ENCODE measurements at places on chromosomes 5 and 9.

DNA sequence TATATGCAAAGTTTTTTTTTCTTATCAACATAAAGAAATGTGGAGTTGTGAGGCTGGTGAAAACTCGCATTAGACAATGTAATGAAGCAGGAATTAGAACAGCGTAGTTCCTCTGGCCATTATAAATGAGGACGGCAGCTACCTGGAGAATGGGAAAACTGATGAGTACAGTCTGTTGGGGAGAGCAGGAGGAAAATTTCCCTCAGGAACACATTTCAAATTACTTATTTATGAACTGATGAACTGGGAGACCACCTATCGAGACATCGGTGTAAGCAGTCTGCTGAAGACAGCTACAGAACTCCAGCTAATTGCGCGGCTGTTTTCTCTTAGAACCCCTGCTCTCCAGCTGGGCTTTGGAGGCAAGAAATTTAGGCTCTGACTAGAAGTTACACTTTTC, 343.9 kb upstream of the CLINT1 start:
- DNase-seq: peak; percentile 58

- peak; percentile 70 for DNase-seq
Measured at GRCh38 chr9:14346231-14346791, 32.4 kb upstream of the NFIB start.

DNA sequence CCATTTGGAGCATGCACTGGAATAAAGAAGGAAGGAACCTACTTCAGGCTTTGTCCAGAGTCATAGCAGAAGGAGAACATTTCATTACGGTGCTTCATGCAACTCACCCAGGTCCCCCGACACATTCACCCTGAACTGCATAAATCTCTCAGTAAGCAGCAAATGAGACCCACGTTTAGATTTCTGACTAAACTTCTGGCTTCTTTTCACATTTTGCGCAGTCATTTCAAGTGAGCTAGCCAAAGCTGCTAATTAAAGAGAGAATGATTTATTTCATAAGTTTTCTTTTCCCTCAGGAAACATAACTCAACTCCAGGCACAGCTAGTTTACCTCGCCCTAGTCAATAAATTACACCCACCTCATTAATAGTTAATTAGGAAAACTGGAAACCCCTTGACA, 88.6 kb upstream of the GAS1 start:
- DNase-seq: no peak

- no peak for DNase-seq
Measured at GRCh38 chr5:158943569-158943968, 156.1 kb downstream of the EBF1 start.

DNA sequence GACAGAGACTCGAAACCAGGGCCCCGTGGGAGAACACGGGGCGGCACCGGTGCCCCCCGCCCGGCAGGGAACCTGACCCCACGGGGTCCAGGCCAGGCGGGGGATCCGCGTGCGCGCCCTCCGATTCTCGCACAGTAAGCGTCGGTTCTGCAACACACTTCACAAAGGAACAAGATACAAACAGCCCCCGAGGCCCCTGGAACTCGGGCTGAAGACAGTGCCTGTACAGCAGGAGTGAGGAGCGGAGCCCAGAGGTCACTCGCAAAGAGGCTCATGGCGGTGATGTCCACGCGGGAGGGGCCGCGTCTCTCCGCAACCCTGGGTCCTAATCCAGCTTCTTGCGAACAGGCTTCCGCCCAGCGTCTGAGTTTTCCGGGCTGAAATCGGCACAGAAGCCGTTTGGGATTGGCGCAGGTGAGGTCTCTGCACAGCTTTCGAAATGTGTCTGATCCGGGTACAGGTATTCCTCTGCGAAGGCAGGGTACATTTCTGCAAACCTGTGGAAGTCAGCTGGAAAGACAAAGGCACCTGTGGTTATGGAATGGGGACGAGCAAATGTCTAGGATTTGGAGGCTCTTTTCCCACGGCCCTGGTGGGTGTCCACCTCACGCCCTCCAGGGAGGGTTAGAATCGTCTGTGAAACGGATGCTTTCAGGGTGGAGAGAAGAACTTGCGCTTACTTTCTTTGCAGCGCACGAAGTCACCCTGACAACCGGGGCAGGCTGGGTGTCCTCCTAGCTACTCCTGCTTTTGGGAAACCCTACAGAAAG, 18.3 kb upstream of the SLC6A3 start:
- no peak for DNase-seq

DNA sequence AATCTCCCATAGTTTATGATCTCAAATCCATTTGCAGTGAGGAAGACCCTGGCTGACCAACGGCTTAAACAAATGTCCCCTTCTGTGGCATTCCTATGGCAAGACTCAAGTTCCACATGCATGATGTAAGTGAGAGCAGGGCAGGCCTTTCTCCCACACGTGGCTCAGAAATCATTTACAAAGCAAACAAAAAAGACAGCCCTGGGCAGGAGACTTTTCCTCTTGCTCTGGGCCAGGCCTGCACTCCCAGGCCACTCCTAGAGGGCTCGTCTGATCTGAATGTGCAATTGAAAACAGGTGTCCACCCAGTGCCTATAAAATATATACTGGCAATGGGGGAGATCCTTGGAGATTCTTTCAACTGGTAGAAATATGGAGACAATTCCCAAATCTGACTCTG, 123.1 kb downstream of the DMRT2 start:
- no peak for DNase-seq

- no peak for DNase-seq
Measured at GRCh38 chr9:35730486-35730854, 1.5 kb downstream of the TLN1 start.

DNA sequence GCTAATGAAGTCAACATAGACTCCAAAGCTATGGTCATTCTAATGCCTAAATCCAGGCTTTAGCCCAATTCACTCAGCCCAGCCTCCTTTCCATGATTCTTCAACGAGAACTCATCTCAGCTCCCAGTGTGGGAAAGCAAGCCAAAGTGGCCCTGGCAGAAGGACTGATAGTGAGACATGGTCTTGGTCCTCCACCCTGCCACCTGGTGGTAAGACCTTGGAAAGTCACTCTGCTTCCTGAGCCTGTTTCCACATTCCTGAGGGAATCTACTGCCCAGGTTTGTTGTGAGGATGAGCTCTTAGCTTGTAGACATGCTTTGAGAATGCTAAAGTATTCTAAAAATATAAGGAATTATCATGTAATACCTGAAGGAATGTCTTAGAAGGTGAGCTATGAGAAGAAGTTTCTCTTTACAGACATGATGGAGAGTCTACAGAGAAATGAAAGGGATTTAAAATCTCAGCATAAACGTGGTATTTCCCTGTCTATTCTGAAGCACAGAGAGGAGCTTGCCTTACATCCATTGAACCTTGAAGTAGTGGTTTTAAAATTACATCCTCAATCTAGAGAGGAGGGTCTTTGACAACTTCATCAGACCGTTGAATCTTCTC, 173.5 kb downstream of the TRIM32 start:
- DNase-seq: peak; percentile 20

- DNase-seq: no peak
Measured at GRCh38 chr5:21195145-21195544, 1207.1 kb upstream of the CDH18 start.

DNA sequence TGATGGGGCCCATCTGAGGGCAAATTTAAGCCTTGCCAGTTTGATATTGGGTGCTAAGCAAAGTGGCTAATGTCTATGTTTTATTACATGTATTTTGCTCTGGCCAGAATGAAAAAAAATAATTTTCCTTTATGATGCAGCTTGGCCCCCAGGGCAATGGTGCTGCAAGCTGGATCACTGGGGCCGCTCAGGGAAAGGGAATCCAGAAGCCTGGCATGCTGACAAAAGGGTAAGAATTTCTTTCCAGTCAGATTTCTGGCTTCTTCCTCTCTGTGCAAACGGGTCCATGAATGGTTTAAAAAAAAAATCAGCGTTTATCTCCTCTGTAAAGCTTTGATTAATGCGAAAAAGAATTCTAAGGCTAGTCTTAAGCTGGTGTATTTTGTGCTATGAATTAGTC, 138.4 kb downstream of the MAPKAP1 start:
- DNase-seq: no peak

GRCh38 chr5:172455511-172456061, 1.3 kb upstream of the SH3PXD2B start:
- peak; percentile 77 for DNase-seq

- no peak for DNase-seq
Measured at GRCh38 chr9:99632349-99633038, 189.2 kb upstream of the NR4A3 start.

- DNase-seq: no peak
Measured at GRCh38 chr9:130418776-130419175, 26.0 kb upstream of the ASS1 start.

DNA sequence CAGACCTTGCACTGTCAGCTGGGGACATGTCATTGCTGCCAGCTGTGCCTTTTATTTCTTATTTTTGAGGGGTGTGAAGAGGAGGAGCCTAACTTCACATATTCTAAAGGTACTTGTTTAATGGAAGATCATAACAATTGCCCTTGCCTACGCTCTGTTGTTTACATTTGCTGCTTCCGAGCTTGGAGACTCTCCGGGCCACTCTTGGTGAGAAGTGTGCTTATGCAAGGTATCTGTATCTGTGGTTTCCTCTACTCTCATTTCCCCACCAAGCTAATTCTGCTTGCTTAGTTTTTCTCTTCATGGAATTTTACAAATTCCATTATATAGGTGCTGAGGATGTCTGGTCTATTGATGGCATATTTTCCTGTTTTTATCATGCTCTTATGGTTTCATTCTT, 105.3 kb downstream of the RASGRF2 start:
- no peak for DNase-seq

DNA sequence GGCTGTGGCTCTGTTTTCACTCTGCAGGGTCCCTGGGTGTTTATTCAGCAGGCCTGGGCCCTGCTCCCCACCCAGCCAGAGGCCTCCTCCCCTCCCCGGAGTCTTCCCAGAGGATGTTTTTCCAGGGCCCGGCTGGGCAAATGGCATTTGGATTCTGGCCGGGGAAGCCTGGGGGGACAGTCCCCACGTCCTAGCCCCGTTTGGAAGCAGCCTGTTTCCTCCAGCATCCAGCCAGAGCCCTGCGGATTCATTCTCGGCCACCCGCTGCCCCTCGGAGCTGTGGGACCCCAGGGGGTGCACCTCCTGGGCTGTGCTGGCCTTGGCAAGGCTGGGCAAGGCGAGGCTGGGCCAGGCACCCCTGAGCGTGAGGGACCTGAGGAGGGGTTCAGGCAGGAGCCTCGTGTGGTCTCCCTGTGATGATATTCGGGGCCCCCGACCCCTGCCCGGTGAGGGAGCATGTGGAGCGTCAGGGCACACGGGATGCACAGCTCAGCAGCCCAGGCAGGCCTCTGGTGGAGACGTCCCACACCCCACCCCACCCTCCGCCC, 48.8 kb upstream of the EGFL7 start:
- DNase-seq: no peak

- DNase-seq: peak; percentile 9
Measured at GRCh38 chr9:36677611-36678010, 104.9 kb downstream of the MELK start.

GRCh38 chr5:122311497-122311960, 508 bp upstream of the SNCAIP start:
- peak; percentile 78 for DNase-seq

DNA sequence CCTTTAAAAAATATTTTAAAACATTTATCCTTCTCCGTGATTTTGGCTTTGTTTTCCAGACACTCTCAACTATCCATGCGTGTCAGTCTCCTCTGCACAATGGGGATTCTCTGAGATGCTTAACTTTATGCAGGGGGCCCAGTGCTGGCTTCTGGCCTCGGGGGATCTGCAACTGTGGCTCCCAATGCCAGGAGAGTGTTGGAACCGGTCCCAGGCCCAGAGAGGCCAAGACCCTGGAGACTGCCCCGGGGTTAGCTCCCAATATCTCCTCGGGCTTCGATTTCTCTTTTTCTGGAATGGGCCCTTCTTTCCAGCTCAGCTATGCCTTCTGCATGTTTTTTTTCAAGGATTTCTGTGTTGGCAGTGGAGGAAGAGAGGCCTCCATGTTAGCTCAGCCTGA, 20.1 kb upstream of the SARDH start:
- DNase-seq: no peak

GRCh38 chr9:126470241-126470993, 143.3 kb upstream of the LMX1B start:
- no peak for DNase-seq

GRCh38 chr5:86979811-86980411, 287.8 kb upstream of the RASA1 start:
- DNase-seq: no peak

DNA sequence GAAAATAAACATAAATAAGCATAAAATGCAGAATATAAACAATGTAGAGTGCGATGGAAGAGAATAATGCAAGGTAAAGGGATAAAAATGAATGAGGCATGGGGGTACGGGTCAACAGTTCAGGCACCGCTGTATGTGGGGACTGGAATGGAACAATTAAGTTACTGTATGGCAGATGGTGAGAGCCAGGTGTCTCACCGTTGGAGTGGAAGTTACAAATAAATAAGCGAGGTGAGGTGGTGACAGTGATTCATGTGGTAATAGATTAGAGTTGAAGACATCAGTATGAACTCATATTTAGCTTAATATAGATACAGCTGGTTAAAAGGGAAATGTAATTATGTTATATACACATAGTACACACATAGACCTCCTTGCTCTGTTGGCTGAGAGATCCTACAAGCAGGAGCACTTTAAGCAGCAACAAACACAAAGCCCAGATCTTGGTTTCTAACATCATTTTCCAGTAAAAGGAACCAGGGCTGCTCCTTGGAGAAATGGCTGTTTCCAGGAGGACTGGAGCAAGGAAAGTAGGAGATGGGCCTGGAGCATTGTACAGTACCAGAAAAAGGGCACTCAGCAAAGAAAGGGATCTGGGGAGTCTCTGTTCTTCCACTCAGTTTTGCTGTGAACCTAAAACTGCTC, 2.4 kb upstream of the OMD start:
- DNase-seq: peak; percentile 20

GRCh38 chr5:168125445-168126199, 165.8 kb upstream of the WWC1 start:
- DNase-seq: no peak

GRCh38 chr5:17312358-17312757, 94.9 kb downstream of the BASP1 start:
- DNase-seq: no peak

- DNase-seq: no peak
Measured at GRCh38 chr9:106312906-106313305, 550.1 kb upstream of the ZNF462 start.

GRCh38 chr9:134838651-134839454, 41.8 kb upstream of the FCN2 start:
- no peak for DNase-seq

DNA sequence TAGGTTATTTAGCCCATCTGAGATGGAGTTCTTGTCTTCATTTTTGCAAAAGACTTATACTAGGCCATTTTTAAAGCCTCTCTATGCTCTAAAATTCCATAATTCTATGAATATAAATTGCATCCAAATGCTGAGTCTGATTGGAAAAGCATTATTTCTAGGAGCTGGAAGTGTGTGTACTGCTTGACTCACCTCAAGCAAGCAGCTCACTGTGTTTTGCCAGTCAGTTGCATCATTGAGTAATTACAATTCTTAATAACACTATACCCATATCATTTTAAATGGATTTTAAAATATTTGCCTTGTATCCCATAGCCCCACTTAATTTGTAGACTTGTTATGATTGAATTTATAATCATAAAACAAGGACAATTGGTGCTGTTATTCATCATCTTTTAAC, 161.0 kb downstream of the PAM start:
- DNase-seq: no peak

- DNase-seq: no peak
Measured at GRCh38 chr9:111825468-111826145, 30.9 kb upstream of the SHOC1 start.

GRCh38 chr9:10172476-10172875, 440.3 kb downstream of the PTPRD start:
- DNase-seq: no peak

- no peak for DNase-seq
Measured at GRCh38 chr9:131179561-131180219, 54.3 kb downstream of the NUP214 start.

Data from brain (organoid and tissue), 16 donors.